ENCODE measurements at places on chromosomes 4 and X.

- DNase-seq = no peak
These were observed 11.5 kb downstream of the STK26 start for GRCh38 chrX:132034648-132035047.

DNA sequence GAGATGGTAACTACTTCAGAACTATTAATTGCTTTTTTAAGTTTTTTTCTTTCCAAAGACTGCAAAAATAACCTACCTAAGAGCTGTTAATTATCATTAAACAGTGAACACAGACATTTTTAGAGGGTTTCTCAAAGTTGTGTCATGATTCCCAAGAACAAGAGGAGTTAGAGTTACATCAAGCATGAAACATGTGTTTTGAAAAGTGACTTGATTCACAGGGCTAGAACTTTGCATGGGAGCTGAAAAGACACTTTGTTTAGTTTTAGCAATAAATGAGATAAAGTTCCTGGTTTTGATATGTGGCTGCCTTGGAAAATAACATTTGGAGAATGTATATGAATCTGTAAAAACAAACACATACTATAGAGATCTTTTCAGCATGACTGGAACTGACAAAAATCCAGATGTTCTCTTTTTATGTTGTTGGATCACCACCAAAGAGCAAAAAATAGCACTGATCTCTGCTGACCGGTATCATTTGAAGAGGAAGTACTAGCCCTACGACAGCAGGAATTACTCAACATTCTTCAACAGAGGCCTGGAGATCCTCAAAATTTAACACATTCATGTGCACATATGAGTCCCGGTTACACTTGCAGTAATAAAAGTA is 173.0 kb upstream of the PCDH18 start:
- no peak for DNase-seq

- peak; percentile 76 for DNase-seq
These were observed at the start of gene ELOVL6 for GRCh38 chr4:110198435-110199416. Gene ELOVL6 (minus strand): TSS chr4:110198615. CDS start chr4:110198335, 280 bp downstream.

DNA sequence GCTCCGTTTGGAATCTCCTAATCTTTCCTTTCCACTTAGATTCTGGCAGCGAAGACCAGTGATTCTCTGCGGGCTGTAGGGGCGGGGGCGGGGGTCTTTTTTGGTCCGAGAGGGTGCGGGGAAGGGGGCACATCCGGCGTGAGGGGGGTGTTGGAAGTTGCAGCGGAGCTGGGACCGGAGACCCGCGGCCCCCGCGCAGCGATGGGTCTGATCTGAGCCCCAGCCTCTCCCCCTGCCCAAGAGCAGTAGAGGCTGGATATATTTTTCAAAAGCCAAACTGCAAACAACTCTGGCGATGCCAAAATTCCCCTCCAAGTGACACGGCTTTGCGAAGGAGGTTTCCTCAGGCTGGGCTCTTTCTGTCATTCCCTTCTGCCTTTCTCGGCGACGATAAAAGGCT is 355 bp downstream of the GRID2 start:
- no peak for DNase-seq

- no peak for DNase-seq
These were observed 549.8 kb upstream of the FAM241A start for GRCh38 chr4:111595456-111595855.

GRCh38 chr4:112953262-112953661 is 96.2 kb upstream of the ANK2 start:
- no peak for DNase-seq

GRCh38 chr4:117328333-117328732 is 243.0 kb upstream of the TRAM1L1 start:
- DNase-seq = no peak

- no peak for DNase-seq
These were observed 27.5 kb upstream of the ASMTL start for GRCh38 chrX:1480082-1480785.

- DNase-seq = no peak
These were observed 25.5 kb downstream of the PALLD start for GRCh38 chr4:168522356-168522755.
